Ascending aorta (tissue), 2 donors: ENCODE measurements at places on chromosomes 6 and 20. TPM values are rescaled to one million over a fixed set of nuclear protein-coding genes. Genes with fewer than 3 reads are reported as not detected.

- no peak for DNase-seq
Observed at GRCh38 chr6:111781041-111781708, 92.1 kb downstream of the FYN start.

SLC17A9 gene
- total RNA-seq = 30.0 TPM

GRCh38 chr6:31892821-31893220 lies 4.7 kb downstream of the EHMT2 start:
- no peak for DNase-seq

DLL1 gene
- total RNA-seq = 16.5 TPM

DNA sequence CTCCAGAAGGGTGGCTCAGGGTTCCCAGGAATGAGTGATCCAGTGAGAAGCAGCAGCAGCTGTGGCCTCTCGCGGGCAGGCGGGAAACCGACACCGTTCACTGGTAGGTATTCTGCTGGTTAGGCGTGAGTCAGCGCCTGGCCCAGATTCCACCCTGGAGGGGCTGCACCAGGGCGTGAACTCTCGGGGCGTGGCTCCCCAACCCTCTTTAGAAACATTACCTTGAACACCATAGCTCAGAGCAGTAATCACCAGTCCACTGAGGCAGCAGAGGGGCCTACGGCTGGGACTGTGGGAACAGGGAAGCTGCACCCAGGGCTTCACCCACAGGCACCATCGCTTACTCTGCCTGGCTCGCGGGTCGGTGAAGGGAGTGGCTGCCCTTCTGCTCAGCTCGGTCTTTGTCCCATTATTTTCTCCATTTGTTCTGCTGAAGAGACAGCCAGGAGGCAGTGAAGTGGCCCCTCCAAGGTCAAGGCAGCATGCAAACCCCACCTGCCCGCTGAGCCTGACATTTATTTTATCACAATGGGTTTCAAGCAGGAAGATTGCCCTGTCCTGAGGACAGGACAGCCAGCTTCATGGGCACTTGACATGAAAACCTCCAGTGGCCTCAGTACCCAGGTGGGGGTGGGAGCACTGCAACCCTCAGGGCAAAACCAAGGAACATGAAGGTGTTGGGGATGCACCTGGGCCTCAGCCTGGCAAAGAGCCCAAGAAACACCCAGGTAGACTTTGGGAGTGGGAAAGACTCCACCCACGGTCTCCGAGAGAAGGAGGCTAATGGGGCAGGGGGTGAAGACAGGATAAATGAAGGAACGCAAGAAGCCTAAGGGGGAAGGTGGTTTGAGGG lies 51.0 kb upstream of the CD93 start:
- no peak for DNase-seq

DNA sequence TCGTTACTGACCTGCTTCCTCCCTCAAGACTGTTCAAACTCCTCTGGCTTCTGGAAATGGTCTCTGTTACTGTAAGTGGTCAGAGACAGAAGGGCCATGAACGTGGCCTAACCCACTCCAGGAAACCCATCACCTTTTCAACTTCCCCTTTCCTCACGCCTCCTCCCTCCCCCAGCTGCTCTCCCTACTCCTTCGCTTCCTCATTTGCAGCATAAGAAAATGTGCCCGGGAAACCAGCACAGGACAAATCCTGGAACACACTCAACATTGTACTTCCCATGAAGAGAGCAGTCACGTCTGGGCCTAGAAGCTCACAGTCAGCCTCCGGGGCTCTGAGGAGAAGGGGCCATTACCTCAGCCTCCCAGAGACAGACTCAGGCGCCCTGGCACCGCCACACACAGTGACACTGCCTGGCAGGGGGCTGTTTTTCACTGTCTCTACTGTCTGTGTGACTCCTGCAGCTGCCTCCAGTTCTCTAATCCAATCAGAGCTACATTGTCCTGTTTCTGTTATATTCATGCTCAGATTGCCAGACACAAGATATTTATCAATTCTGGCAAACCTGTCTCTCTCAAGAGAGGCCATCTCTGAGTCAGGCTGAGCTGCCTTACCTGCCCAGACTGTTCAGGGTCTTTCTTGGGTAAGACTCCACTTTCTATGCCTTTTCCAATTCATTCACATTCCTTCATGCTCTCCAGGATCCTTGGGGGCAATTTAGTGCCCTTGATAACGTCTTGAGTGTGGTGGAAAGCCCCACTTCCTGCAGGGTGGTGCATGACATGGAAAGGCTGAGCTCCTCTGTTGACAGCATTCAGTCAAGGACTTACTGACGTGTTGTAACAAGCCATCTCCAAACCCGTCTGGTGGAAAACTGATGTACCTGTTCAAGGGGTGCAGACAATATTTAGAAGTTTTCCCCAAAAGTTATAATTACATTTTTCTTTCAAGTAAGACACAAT lies 242.2 kb downstream of the HIVEP2 start:
- DNase-seq = peak; percentile 71

DNA sequence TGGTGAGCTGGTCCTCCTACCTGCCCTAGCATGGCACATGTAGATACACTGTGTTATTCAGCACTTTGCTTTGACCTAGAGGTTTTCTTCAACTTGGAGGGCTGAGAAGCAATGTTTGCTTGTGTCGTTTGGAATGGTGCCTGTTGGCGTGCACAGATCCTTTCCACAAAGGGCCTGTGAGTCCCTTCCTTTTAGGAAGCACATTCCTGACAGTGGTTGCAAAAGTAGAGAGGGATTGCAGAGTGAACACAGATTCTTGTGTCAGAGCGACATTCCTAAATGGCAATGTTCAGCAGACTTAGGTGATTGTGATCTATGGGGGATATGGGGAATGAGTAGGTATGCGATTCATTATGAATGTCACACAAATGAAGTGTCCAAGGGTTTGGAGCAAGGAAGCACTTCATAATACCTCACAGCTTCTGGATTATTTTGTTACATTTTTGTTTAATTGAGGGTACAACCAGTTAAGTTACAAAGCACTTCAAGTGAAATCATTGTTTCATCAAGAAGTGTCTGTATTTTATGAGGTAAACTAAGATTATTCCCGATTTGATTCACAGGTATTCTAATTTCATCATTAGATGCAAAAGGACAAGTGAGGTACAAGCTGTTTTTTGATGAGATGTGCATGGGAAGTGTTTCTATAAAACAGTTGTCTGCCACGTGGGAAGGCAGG lies 713 bp upstream of the RNF144B start:
- peak; percentile 79 for DNase-seq

DNA sequence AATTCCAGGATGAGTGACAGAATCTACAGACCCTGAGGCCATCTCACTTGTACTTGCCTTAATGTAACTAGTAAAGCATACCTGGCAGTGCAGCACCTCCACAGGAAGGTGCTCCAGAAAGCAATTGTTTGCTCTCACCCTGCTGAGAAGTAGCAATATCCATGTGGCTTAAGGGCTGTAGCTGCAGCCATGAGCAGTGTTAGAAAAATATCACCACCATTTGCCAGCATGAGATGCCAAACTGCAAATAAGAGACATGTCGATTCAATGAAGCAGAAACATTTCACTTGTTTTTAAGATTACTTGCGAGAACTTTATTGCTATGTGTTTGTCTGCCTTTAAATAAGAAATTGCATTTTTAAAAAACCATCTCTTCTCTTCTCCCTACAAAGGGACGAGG lies 151.5 kb downstream of the PRL start:
- DNase-seq = no peak

CPNE5 gene
- 1.3 TPM for total RNA-seq

GSTA1 gene
- 26.7 TPM for total RNA-seq

C2 gene
- 18.6 TPM for total RNA-seq

DNA sequence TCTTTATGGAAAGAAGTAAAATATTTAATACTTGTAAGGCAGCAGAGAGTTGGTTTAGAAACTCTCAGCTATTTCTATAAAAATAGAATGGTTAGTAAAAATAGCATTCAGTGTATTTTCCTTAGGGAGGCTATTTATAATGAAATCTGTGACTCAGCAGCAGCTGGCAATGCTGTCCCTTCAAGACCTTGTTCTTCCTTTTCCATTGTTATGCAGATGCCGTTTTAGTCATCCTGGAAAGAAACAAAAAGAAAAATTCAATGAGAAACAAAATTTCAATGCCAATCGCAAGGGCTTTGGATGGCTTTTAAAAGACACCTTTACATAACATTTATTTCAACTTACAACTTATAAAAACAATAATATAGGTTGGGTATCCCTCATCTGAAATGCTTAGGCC lies 17.5 kb downstream of the MPC1 start:
- no peak for DNase-seq

- DNase-seq = no peak
Observed at GRCh38 chr20:805713-806112, 27.8 kb upstream of the FAM110A start.

MYLK4 gene
- total RNA-seq = not detected

OPRM1 gene
- not detected for total RNA-seq

GRCh38 chr6:155706341-155706740 lies 250.7 kb upstream of the NOX3 start:
- no peak for DNase-seq

- DNase-seq = peak; percentile 79
Observed at GRCh38 chr6:35052694-35053565, 88.2 kb downstream of the TCP11 start.

SLC17A2 gene
- not detected for total RNA-seq

- DNase-seq = peak; percentile 38
Observed at GRCh38 chr6:11323666-11324452, 91.4 kb upstream of the NEDD9 start.

LINC00237 gene
- not detected for total RNA-seq

TNFRSF6B gene
- total RNA-seq = 119 TPM

DNA sequence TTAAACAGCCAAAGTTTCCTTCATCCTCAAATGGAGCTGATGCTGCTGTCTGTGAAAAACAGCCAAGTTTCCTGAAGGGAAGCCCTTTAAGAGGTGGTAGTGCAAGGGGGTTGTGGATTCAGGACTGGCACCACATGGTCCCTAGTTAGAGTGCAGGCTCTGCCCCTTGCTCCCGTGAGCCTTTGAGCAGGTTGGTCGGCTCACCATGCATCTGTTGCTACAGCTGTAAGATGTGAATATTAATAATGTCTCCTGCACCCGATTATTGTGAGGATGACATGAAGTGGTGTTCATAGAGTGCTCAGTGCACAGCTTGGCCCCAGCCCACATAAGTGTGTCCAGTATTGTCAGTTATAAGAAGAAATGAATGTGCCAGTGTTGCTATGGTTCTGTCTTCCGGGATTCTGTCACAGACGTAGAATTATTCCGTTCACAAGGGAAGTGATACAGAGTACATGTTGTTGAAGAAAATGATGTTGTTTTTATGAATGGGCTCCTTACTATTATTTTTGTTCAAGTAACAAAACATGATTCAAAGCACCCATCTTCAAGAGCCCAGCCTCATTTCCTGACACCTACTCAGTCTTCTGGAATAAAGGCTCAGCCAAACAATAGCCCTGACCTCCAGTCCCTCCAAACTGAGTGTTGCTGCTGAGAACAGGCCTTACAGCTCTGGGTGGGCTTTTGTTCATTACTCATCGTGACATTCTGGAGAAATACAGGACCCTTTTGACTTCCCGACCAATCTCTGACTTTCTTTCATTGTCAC lies 2.9 kb upstream of the PKIG start:
- DNase-seq = no peak

PNLDC1 gene
- not detected for total RNA-seq

COL21A1 gene
- 24.5 TPM for total RNA-seq

DNA sequence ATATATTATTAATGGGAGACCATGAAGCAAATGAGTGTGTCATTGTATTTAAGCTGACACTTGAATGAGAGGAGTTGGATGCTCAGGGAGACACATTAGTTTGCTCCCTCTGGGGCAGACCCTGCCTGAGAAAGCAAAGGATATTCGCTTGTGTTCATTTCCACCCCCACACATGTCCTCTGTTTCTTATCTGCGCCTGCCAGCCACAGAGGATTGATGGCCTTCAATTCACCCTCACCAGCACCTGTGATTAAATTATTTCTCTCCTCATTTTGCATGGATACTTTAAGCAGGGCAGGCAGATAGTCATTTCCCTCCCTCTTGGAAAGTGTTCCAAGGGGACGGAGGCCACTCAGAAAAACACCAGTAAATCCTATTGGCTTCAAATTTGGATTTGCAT lies 185.2 kb upstream of the GMDS start:
- DNase-seq = no peak

GRCh38 chr20:52534616-52535015 lies 343.0 kb upstream of the ZFP64 start:
- DNase-seq = no peak

- no peak for DNase-seq
Observed at GRCh38 chr6:99297415-99297814, 52.1 kb downstream of the FAXC start.

DNA sequence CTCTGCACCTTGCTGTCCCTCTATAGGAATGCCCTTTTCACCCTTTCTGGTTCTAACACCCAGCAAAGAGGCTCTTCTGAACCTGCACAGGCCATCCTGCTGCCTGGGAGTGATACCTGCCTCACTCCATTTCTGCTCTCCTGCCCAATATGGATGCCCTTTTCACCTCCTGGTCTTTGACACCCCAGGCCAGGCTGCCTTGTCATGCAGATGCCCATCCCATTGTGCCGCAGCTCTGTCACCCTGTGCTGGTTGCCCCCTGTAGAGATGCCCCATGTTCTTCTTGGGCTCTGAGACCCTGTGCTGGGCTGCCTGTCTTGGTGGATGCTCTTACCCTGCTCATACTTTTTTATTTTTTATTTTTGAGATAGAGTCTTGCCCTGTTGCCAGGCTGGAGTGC lies 95.3 kb downstream of the CDKAL1 start:
- no peak for DNase-seq

- no peak for DNase-seq
Observed at GRCh38 chr20:23142162-23143050, 56.3 kb upstream of the CD93 start.

DNA sequence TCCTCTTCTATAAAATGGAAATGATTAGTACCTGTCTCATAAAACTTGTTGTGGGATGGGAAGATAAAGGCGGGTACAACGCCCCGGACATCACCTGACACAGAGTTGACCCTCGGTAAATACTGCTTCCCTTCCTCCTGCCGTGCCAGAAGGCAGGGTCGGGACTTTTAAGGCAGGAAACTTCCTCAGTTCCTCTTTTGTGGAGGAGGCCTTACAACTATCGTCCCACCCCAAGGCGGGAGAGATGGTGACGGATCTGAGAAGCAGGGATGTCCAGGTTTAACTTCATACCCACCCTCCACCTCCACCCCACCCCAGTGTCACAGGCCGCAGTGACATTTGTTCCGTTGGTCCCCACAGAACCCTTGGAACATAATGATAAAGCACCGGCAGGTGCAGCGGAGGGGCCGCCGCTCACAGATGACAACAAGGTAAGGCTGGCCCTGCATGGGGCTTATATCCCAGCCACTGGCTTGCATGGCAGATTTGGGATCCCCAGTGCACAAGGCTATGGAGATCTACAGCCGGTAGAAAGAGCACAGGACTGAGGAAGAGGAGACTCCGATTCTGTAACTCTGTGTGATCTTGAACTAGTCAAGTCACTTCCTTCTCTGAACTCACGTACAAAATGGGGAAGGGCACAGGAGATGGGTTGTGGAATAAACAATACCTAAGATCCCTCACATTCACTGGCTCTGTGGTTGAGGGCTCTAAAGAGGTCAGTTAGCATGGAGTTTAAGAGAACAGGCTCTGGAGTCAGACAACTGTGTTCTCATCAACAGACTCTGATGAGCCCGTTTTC lies 764 bp downstream of the DNTTIP1 start:
- DNase-seq = no peak
